ENCODE measurements at places on chromosomes 11 and 22. TPM values are rescaled to one million over a fixed set of nuclear protein-coding genes. Genes with fewer than 3 reads are reported as not detected.
A peak's percentile ranks its signal among the peaks of the same experiment; 100 is the strongest.

Gene CTSW
- 1.4 TPM for total RNA-seq

DNA sequence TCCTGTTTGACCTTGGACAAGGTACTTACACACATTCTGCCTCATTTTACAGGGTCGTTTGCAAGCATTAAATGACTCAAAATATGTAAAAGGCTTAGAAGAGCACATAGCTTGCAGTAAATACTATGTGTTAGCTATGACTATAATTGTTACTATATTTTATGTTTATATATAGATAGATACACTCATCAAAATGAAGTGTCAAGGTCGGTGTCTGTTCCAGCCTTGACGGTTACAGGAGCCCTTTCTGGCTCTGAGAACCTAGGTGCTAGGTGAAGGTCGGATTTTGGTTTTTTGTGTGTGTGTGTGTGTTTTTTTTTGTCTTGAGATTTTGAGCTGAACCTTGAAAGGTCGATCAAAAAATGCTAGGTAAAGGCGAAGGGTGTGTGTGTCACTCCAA lies 24.5 kb upstream of the LIMK2 start:
- DNase-seq = no peak

GRCh38 chr22:23109441-23109978 lies 32.3 kb downstream of the RSPH14 start:
- DNase-seq = no peak

DNA sequence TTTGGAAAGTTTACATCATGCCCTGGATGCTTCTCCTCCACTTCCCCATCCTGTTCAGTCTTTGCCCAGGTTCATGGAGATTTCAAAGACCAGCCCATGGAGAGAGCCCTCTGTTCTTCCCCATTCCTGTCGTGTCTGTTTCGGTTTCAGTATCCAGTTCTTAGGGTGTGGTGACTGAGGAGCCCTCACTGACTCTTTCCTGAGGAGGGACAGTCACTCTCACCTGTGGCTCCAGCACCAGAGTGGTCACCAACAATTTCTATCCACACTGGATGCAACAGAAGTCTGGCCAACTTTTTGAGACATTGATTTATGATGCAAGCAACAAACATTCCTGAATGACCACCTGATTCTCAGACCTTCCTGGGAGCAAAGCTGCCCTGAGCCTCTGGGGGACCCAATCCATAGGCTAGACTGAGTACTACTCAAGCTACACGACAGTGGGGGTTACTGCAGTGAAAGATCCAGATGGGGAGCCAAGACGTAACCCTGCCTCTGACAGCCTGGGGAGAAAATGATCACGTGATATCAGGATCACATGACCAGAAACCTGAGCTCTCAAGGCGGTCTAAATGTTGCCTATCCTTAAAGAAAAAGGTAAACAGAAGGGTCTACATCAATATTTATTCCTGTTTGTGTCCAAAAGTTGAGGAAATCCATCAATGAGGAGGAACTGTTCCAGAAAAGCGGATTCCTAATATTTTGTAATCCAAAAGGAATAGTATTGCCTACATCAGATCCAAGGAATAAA lies 76.2 kb upstream of the VPREB1 start:
- DNase-seq = peak; percentile 75

DNA sequence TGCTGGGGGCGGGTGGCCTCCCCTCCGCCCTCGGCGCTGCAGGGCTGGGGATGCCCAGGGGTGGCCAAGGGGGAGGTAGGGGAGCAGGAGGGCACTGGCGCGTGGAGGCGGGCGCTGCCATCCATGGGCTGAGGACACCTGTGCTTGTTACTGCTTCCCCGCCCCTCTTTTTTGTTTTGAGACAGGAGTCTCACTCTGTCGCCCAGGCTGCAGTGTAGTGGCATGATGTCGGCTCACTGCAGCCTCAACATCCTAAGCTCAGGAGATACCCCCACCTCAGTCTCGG lies 683 bp upstream of the FADS3 start:
- DNase-seq = no peak

DNA sequence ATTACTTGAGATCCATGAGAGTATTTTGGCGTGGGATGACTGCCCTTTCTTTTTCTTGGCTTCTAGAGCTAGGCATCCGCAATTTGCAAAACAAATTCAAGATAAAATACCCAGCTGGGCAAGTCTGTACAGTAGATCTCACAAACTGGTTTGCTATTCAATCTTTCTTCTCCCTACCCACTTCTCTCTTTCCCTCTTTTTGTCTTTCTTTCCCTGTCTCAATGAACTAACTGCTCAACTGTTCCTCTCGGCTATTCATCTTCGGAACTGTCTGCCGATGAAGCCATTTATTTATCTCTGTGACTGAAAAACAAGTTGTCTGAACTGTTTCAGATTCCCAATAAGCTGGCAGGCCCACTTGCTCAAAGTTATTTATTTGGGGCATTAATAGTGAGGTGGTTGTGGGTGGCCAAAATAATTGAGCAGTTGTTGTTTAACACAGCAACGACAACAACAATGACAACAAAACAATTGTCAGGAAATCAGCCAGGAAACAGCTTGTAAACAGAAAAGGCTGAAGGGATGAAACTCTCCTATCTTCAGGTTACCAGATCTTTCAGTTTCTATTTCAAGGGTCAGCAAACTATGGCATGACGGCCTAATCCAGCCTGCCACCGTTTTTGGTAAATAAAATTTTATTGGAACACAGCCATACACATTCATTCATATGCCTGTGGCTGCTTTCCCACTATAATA lies 76.0 kb upstream of the MTMR2 start:
- no peak for DNase-seq

DNA sequence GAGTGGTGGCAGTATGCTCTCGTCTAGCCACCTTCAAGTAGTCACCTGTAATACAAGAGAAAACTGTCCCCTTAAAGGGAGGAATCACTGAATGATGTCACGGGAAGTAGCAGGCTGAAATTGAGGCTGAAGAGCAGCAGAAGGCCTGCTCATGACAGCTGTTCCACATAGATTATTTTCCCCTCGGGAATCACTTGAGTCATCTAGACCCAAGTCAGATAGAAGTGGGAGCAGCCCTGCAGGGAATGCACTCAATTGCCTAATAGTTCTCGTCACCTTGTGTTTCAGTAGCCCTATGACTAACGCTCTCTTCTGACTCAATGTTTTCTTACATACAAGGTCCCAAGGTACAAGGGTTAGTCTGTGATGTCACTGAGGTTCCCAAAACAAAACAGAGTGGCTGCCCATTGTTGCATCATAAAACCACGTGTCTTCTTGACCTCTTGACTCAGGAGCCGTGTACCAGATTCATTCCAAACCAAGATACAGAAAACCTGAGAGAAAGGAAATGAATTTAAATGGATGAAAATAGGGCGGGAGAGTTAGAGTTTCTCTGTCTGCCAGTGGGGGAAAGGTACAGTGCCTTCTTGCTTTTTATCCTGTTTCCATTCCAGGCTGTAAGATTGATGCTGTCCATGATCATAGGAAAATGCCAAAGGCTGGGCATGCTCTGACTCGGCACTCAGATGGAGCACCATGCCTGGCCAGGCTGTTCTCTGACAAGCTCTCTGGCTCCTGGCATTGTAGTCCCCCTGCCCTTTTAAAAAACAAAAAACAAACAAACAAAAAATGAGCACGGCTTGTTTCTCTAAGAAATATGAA lies 21.6 kb upstream of the C11orf96 start:
- DNase-seq = peak; percentile 96

Gene MMP26
- total RNA-seq = not detected

- no peak for DNase-seq
These were observed 475.6 kb downstream of the MIAT start for GRCh38 chr22:27133019-27133431.

DNA sequence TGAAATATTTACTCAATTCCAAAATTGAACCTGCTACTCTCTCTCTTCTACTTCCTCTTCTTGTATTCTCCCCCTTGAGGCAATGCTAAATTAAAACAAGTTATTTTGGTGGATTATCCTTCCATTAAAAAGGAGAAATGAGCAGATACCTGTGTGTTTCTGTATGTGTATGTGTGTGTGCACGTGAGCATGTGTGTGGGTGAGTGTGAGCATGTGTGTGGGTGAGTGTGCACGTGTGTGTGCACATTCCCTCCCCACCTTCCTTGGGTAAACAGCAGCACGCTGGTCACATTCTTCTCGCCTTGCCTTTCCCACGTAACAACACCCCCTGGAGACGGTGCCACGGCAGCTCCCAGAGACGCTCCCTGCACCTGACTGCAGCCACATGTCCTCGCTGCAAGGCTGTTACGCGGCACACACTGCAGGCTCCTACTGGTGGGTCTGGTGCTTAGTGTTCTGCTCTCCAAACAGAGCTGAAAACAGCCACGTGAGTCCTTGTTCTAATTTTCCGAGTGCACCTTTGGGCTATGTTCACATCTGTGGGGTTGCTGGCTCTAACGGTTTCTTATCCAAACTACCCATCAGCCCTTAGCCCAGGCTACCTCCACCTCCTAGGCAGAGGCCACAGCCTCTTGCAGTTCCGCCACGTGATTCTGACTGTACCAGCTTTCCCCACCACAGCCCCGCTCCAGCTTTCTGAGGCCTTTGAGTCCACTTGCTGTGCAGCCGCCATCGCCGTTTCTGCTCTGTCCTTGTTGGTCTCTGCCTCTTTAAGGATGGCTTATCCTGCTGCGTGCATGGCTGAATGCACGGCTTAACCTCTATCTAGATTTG lies 123.4 kb downstream of the CTTN start:
- DNase-seq = no peak

DNA sequence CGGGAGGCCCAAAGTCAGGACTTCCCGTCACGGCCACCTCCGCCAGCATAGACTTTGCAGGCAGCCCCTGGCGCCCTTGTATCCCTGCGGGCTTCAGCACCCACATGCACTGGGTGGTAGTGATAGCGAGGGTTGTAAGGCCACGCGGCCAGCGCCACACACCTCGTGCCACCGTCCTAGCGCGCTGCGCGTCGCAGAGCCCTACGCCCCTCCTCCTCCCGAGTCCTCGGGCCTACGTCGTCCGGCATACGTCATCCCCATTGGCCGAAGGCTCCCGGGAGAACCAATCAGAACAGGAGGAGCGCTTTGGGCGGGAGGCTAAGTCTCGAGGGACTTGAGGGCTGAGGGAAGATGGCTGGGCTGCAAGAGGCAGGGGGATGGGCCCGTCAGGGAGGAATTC lies 1.3 kb upstream of the BTBD18 start:
- DNase-seq = no peak

Gene XKR3
- not detected for total RNA-seq

GRCh38 chr22:35997438-35997837 lies 31.2 kb downstream of the RBFOX2 start:
- DNase-seq = no peak

DNA sequence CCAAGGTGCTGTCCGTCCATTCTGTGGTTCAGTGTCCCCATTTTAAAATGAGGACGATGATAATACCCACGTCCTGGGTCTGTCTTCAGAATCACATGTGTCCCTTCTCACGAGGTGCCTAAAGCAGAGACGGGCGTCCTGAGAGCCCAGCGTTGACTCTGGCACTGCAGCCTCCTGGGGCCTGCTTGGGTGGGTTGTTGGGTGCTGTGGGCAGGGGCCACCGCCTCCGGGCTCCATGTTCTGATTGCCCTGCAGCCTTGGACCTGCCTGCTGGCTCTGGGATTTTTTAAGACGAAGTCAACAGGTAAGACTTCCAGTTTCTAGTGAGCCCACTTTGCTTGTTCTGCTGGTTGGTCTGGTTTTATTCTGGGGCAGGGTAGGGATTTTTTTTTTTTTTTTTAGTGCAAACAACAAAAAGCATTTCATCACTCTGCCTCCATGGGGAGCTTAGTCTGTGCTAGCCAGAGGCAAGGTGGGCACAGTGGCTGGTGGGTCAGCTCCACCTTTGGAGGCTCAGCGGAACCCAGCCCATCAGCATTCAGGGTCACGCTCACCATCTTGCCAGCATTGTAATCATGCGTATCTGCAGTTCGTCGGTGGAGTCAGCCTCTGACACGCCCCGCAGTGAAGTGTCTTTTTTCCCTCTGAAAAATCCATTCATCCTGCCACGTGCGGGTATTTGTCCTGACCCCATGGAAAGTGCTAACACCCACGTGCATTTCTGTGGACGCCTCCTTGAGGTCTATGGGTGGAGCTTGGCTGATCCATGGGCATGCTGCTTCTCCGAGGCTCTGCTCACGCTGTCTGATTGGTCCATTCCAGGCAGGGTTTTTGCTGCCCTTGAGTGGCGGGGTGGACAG lies 28.3 kb downstream of the NADSYN1 start:
- DNase-seq = no peak

- no peak for DNase-seq
These were observed 365.5 kb downstream of the MN1 start for GRCh38 chr22:27435844-27436576.

- no peak for DNase-seq
These were observed 447.5 kb upstream of the KIRREL3 start for GRCh38 chr11:127448101-127448500.

- no peak for DNase-seq
These were observed 893 bp downstream of the SLC36A4 start for GRCh38 chr11:93196816-93197379.

DNA sequence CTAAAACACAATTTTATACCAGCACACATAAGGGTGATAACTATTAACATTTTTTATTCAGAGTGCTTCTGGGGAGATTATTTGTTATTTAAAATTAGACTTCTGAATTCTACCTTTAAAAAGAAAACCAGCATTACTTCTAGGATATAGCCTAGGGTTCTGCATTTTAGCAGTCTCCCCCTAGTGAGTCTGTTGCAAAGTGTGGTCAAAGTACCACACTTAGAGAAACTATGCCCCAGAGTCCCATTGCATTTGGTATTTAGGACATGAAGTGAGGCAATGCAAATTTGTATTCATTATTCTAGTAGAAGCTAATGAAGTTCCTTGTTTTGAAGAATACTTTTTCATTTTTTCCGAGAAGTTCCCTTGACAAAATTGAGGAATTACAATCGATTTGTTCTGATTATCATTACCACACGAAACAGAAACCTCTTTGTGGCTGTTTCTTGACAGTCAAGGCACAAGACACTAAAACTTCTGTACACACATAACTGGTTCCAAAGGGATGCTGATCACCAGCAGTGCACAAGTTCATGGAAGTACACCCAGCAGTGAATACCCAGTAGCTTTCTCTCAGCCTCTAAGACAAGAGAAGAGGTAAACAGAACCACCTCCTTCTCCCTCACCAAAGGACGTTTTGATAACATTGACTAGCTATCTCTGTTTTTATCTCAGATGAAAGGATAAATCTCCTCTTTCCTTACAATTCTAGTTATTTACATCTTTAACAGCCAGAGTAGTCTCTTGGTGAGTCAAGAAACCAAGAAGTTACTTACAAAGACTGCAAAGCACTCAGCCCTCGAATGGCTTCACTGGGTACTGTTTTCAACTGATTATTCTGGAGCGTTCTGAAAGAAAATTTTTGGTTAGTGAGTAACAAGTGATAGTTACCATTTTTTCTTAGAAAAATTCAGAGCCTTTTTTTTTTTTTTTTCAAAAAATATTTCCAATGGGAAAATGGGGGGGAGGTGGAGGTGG lies 27.6 kb upstream of the CCDC34 start:
- no peak for DNase-seq
